Stimulated activated CD4-positive, alpha-beta T cell treated with anti-CD3 and anti-CD28 coated beads, Interleukin-4, amount 100 ng/mL, for 48 hours (primary cell): ENCODE measurements at places on chromosomes 4 and X.

GRCh38 chr4:6313216-6313615, 43.6 kb downstream of the WFS1 start:
- DNase-seq, result no peak

- no peak for DNase-seq
These were observed 172.8 kb downstream of the SMIM20 start for GRCh38 chr4:26086621-26087441.

DNA sequence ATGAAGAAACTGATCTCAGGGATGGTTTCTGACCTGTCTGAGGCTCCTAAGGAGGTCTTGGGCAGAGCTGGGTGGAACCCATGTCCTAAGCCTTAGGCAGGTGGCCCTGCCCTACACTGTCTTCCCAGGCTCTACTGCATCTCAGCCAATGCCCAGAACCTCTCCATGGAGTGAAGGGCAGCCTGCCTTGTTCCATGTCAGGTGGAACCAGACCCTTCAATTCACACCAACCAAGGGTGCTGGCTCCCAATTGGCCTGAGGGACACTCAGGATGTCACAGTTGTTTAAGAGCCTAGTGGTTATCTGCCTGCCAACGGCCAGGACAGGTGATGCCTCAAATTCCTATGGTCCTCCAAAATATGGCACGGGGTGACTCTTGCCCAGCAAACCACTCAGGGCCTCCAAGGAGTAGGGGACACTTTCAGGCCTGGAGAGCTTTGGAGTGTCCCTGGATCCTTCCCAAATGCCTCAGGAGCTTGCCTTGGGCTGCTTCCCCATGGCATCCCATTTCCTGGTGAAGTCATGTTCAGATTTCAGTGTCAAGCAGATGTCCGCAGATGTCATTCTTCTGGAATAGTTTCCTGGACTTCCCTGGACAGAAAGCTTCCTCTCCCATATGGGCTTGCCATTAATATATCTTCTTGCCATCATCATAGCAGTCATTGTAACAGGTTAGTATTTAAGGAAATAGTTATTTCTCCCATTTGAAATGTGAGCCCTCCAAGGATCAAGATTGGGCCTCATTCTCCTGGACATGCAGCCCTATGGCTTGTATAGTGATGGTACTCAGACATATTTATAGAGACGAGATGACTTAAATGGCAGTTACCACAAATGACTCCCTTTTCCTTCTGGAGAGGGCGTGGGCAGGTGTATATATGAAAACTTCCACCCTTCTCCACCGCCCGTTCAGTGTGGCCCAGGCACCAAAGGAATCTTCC, 67.1 kb downstream of the MED28 start:
- DNase-seq, result no peak

GRCh38 chrX:46255046-46255445, 290.2 kb downstream of the ZNF674 start:
- no peak for DNase-seq

- no peak for DNase-seq
These were observed 258.6 kb downstream of the CAMK2D start for GRCh38 chr4:113502906-113503305.

DNA sequence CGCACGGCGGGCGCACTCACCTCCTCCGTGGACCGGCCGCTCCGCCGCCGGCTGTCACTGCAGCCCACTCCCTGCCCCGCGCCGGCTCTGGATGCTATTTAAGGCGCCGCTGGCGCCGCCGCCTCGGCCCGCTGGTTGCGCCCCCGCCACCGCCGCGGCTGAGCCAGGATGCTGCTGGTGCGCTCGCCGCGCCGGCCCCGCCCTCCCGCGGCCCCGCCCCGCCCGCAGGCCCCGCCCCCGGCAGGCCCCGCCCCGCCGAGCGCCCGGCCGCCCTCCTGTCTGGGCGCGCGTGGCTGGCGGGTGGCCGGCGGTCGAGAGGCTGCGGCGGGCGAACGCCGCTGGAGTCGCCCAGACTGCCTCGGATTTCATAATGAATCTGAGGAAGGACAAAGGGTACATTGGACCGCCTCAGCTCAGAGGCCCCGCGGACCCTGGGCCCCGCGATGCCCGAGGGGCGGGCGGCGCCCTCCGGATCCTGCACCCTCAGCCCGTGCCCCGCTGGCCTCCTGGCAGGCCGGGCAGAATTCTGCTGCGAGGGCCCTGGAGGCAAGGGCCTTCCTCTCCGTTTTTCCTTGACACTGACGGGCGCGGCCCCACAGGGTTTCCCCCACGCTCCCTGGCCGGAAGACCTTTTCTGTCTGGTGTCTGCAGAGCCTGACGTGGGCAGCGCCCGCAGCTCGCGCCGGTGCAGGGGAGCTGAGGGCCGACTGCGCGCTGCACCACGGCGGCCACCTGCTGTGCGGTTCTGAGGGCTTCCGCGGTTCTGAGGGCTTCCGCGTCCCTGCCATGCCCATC, at the start of gene ACSL1:
Gene ACSL1 (minus strand): TSS at position 73 of the 795 bp plus-strand sequence. CDS start 22,454 bp downstream, outside the sequence.
- DNase-seq, result peak; percentile 67

- no peak for DNase-seq
These were observed 39.3 kb upstream of the MAGEA10 start for GRCh38 chrX:152177497-152178269.
